ENCODE measurements at places on chromosomes 4 and X.

GRCh38 chr4:52317981-52318380 is 266.9 kb downstream of the SPATA18 start:
- DNase-seq: no peak

- DNase-seq: no peak
Observed at GRCh38 chr4:87500092-87500462, 29.1 kb downstream of the SPARCL1 start.

DNA sequence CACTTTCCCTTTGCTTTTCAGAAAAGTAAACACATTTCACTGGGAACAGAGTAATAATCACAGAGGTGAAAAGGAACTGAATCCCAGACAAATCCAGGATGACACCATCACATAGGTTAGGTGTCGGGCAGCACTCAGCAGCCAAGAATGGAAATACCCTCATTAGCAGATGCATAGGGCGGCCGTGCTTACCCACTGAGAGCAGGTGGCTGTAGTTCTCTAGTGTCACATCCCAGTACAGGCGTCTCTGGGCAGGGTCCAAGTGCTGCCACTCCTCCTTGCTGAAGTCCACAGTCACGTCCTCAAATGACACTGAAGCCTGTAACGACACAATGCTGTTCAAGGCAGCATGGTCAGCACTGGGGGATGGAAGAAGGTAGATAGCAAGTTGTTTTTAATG is 26.9 kb downstream of the ZNF41 start:
- no peak for DNase-seq

DNA sequence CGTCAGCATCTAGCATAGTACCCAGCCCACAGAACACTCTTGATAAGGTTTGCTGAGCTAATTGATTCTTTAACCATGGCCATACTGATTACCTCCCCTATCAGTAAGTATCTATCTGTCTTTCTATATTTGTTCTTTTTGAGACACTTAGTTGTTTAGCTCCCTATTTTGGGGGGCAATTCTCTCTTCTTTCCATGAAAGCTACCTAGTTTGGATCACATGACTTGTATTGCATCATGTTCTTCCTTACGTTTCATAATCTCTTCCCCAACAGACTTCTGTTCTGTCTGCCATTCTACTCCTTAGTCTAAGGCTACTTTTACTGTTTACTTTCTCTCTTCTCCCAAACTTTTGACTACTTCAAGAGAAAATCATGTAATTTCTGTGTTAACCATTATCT is 39.0 kb downstream of the TBC1D19 start:
- DNase-seq: no peak

DNA sequence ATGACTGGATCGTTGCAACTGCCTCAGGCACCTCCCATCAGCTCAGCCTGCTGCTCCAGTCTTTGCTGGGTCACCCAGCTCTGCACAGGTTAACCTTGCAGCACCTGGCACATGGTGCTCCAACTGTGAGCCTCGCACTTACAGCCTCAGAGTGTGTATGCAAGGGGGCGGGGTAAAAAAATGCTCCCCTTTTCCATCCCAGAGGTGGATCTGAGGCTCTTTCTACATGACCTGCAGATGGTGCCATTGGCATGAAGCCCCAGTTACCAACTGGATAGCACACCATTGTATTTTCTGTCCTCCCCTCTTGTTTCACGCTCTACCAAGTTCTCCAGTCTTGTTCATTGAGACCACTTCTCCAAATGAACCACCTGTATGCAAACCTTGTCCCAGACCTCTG is 46.2 kb upstream of the TRPC3 start:
- no peak for DNase-seq

- no peak for DNase-seq
Observed at GRCh38 chr4:51835855-51836254, 7.1 kb upstream of the DCUN1D4 start.

DNA sequence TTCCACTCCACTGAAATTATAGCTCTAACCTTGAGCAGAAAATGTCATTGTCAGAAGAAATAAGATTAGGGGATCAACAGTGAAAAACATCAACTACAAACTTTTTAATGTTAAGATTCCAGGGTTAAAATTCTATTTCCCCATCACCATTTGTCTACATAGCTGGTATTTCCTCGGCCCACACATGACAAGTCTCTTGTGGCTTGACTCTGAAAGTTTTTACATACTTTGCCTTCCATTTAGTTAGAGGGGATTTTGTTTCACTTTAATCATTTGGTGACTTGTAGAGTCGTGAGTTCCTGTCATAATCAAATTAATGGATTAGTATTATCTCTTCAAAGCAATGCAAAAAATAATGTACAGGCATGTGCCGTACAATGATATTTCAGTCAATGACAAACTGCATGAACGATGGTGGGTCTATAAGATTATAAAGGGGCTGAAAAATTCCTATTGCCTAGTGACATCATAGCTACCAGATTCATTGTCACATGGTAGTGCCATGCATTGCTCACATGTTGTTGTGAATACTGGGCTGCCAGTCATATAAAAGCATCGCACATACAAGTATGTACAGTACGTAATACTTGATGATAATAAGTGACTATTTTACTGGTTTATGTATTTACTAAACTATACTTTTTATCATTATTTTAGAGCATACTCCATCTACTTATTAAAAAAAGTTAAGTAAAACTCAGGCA is 72.0 kb downstream of the ING2 start:
- no peak for DNase-seq

- no peak for DNase-seq
Observed at GRCh38 chr4:13601848-13602247, 25.7 kb downstream of the BOD1L1 start.

DNA sequence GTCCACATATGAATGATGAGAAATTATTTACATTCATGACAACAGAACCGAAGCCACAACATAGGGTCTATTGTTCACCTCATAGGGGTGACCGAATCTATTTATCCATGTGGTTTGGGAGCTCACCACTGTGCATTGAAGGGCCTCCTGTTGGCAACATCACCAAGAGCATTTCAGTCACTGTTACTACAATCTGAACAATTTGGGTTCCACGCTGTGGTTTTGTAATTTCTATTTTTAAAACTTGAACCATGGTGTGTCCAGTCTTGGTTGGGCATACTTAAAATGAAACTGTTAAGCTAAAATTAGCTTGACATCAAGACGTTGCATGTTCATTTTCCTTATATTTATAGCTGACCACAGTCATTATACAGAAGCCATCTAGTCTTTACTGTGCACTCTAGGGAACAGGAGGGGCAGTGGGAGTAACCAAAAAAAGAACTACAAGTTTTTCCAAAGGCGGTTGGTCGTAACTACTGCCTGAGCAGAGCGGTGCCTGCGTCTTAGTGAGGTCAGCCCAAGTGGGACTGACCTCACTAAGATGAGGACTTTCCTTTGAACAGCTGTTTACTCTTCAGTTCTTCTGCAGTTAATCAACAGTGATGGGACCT is 192.1 kb downstream of the SPRY1 start:
- no peak for DNase-seq

DNA sequence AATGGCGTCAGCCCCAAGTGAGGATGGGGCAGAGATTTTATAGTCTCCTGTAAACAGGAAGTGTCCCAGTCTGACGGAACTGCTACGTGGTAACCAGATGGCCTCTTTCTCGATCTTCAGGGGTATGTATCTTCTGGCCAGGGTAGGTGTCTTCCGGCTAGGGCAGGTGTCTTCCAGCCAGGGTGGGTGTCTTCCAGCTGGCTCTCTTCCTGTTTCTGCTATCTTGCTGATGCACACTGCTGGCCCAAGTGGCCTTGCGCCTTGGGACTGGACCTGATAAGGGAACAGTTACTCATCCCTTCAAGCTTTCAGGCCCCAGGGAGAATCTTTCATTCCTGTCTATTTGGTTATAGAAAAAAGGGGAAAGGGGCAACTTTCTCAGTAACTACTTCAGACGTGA is 178.7 kb upstream of the MAGEE2 start:
- no peak for DNase-seq

DNA sequence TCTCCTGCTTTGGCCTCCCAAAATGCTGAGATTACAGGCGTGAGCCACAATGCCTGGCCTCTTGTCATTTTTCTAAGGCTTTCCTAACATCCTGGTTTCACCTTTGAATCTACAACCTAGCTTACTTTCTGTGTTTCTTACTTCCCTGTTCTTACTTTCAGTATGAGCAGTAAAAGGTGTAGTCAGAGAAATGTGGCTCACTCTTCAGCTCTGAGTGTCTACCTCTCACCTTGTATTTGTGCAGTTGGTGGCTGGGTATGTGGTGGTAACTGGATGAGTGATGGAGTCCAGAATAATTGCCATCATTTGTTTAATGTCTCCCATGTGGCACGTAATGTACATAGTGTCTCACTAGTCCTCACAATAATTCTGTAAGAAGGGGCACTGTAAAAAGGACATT is 19.1 kb upstream of the CXCL11 start:
- DNase-seq: no peak

DNA sequence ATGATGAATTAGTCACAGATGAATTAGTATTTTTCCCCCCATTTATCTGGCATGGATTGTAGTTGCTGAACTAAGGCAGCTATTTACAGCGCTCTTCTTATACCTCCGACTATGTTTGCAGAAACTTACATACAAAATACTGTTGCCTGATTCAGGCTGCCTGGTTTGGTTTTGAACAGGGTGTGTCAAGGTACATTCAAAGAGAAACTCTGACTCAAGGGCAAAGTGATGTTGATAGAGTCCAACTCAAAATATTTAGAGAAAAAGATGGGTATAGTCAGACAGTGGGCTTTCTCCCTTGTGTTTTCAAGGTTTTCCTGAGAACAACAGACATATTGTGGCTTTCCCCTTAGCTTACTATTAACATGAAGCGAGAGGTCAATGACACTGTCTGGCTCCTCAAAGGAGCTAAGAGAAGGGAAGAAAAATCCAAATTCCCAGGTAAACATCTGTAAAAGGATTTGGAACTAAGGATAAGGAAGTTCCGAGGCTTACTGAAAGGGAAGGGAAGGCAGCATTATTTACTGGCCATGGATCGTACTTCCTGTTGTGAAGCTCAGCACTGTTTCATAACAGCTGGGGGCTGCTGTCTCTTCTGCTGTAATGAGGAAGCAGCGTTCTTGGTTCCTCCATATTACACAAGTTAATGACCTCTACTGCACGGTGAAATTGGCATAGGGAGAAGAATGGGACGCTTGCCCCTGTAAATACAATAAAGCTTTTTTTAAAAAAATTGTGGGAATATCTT is 30.9 kb downstream of the FAM9C start:
- no peak for DNase-seq

GRCh38 chr4:86498863-86499166 is 95.3 kb upstream of the PTPN13 start:
- no peak for DNase-seq

DNA sequence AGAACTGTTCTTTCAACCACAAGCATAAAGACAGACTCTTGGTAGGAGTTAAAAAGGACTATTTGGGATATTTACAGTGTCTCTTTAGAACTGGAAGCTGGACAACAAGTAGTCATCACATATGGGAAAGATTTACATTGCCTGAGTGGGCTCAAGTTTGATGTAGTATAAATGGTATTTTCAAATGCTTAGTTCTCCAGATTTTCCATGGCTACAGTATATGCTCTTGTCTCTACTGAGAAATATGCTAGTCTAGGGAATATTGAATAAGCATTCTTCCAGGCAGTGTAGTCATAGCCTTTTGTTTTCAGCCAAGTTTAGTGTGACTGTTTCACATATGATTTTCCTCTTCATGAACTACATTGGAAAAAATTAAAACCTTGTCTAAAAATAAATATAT is 315.6 kb downstream of the ARHGAP24 start:
- no peak for DNase-seq

GRCh38 chrX:151416579-151416978 is 19.6 kb downstream of the VMA21 start:
- no peak for DNase-seq

DNA sequence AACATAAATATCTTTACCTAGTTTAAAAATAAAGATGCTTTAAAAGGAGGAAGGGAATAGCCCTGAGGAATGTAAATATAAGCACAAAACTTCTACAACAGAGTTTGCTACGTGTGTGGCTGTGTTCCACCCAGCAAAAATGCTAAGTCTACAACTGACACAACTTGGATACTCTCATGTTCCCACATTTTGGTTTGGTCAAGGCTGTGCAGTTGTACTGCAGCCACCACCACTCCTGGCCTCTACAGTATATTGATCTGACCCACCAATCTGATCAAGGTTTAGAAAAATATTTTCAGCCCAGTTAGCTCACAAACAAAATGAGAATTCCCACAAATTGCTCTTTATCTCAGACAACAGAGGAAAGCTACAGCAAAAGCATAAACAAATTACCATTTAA is 12.1 kb downstream of the F9 start:
- no peak for DNase-seq

DNA sequence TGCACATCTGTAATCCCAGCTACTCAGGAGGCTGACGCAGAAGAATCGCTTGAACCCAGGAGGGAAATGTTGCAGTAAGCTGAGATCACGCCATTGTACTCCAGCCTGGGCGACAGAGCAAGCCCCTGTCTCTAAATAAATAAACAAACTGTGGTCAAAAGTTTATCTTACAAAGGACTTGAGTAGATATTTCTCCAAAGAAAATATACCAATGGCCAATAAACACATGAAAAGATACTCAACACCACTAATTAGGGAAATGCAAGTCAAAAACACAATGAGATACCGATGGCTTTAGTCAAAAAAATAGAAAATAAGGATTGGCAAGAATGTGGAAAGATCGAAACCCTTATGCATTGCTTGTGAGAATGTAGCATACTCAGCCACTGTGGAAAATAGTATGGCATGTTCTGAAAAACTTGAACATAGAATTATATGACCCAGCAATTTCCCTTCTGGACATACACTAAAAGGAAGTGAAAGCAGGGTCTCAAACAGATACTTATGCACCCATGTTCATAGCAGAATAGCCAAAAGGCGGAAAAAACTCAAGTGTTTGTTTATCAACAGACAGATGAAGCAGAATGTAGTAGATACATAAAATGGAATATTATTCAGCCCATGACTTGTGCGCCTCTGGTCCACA is 2.0 kb upstream of the CFAP97 start:
- no peak for DNase-seq

- DNase-seq: peak; percentile 62
Observed at GRCh38 chr4:24488399-24489164, 95.8 kb downstream of the DHX15 start.

DNA sequence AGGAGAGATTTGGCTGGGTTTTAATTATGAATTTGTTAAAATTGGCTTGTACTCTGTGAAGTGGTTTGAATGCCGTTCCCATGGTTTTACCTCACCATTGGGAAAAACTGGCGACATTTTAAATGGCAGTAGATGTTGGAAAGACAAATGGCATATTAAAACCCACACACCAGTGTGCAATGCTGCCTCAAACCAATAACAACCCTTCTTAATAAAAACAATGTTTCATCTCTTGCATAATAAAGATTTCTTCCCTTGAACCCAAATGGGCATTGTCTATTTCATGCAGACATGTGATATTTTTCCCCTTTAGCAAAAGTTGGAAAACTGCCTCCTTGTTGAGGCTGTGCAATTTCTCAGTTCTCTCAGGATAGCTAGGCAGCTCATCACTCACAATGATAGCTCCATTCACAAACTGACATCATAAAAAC is 33.7 kb downstream of the GABRB1 start:
- no peak for DNase-seq

DNA sequence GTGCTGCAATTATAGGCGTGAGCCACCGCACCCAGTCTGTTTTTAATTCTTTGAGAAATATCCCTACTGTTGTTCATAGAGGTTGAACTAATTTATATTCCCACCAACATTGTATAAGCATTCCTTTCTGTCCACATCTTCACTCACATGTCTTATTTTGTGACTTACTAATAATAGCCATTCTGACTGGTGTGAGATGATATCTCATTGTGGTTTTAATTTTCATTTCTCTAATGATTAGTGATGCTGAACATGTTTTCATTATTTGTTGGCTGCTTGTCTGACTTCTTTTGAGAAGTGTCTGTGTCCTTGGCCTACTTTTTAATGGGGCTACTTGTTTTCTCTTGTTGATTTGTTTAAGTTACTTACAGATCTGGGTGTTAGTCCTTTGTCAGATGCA is 310.9 kb upstream of the MAOA start:
- no peak for DNase-seq

Data from frontal cortex (tissue), 4 donors.